Fibroblast of lung (primary cell): ENCODE measurements at places on chromosomes 5 and 9.

DNA sequence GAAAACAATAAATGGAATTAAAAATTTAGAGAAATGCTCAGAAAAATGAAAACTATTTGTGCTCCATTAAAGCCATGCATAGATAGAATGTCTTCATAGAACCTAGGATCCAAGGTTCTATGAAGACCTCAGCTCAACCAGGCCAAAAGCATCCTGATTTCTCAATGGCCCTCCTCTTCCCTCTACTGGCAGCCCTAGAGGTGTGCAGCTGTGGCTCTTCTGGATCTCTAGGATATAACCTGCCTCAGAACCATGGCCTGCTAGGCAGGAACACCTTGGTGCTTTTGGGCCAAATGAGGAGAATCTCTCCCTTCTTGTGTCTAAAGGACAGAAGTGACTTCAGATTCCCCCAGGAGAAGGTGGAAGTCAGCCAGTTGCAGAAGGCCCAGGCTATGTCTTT lies 15.1 kb downstream of the IFNA1 start:
- H3K4me3 ChIP-seq, result no peak overlapping the region
- H3K27me3 ChIP-seq, result no peaks in the 10 kb centered on the region
- peak; percentile 14 for DNase-seq
- H3K4me1 ChIP-seq, result no peaks in the 10 kb centered on the region
- peaks cover 3% of the 10 kb centered on the region for H3K36me3 ChIP-seq
- H3K27ac ChIP-seq, result no peak overlapping the region

DNA sequence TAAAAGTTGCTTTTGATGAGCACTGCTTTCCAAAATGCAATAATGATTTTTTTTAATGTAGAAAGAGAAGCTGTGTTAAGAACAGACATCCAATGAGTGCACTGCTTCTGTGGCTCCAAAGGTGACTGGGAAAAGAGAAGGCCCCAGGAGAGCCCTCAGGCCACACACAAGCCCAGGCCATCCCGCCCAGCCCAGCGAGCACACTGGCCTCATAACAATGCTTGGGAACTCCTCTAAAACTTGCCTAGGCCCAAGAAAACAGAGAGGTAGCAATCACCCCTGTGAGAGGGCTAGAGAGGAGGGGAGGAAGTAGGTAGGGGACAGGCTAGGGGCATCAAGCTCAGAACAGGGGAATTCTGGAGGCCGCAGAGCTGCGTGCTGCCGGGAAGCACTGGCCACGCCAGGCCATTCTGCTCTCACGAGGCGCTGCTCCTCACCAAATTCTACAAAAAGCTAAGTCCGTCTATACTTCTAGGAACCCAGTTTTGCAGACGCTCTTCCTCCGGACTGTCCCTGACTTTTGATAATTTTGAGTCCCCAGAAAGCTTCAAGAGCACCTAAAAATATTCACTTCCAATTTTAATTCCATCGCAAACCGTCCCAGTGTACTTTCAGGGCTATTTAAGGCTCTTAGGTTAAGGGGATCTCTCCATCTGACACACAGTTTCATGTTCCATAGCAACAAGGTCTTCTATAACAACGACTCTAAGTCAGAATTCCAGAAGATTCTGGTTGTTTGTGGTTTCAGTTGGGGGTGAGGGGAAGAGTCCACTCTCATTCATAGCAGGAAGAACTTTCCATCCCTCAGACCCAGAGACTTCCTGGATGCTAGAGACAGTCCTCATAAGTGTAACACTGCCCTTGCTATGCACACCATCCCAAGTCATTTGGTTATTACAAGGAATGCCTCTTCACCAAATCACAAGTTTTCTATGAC lies 51.0 kb downstream of the HABP4 start:
- H3K4me1 ChIP-seq, result peaks cover under 1% of the 10 kb centered on the region
- peak; percentile 51 for DNase-seq
- no peak overlapping the region for H3K4me3 ChIP-seq
- peaks cover 3% of the 10 kb centered on the region for H3K36me3 ChIP-seq
- H3K27me3 ChIP-seq, result no peaks in the 10 kb centered on the region
- H3K27ac ChIP-seq, result no peak overlapping the region

- no peak overlapping the region for H3K27ac ChIP-seq
Measured at GRCh38 chr9:88922091-88922490, 69.2 kb upstream of the S1PR3 start.

DNA sequence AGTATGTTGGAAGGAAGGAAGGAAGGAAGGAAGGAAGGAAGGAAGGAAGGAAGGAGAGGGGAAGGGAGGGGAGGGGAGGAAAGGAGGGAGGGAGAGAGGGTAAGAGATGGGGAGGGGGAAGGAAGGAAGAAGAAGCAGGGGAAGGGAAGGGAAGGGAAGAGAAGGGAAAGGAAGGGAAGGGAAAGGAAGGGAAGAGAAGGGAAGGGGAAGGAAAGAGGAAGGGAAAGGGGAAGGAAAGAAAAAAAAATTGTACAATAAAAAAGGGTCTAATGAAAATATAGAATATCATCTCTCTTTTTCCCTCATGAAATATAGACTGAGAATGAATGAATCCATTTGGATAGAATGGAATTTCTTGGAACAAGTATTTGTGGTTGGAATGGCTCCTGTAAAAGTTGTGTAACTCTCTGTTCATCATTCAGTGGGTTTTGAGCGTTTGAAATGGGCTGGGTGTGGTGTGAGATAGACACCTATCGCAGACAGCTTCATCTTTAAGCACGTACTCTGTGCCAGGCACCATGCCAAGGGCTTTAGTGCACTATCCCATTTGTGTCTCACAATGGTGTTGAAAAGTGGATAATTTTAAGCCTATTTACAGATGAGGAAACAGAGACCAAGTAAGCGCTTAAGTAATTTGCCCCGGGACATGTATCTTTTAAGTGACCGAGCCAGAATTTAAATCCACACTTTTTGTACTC lies 11.6 kb upstream of the PAPPA start:
- no peak overlapping the region for H3K4me3 ChIP-seq
- no peaks in the 10 kb centered on the region for H3K27me3 ChIP-seq
- DNase-seq, result peak; percentile 67

DNA sequence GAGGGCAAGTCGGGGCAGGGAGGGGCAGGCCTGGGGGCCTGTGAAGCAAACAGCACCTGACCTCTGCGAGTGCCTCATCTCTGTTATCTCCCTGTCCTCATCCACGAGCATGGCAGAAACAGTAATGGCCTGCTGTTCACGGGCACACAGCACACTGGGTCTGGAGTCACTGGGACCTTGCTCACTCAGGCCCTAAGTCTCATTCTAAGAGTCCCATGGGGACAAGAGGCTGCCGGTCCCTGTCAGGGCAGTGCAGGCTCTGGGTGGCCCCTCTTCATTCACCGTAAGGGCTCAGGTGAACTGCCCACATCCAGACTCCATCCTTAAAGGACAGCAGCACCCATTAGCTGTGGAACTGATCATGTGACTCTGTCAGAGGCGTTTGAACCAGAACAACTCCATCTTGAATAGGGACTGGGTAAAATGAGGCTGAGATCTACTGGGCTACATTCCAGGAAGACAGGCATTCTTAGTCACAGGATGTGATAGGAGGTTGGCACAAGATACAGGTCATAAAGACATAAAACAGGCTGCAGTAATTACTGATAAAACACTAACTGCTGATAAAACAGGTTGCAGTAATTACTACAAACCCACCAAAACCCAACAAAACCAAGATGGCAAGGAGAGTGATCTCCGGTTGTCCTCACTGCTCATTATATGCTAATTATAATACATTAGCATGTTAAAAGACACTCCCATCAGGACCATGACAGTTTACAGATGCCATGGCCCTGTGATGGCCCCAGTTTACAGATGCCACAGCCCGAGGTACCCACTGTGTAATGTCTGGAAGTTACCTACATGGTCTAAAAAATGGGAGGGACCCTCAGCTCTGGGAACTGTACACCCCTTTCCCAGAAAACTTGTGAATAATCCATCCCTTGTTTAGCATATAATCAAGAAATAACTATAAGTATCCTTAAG lies 28.7 kb downstream of the BICD2 start:
- peaks cover 2% of the 10 kb centered on the region for H3K4me1 ChIP-seq
- H3K36me3 ChIP-seq, result no peaks in the 10 kb centered on the region
- no peak overlapping the region for H3K4me3 ChIP-seq

GRCh38 chr9:69513141-69513820 lies 158.9 kb downstream of the APBA1 start:
- no peaks in the 10 kb centered on the region for H3K4me1 ChIP-seq
- no peaks in the 10 kb centered on the region for H3K27me3 ChIP-seq
- DNase-seq, result no peak
- H3K36me3 ChIP-seq, result no peaks in the 10 kb centered on the region
- H3K4me3 ChIP-seq, result no peak overlapping the region

DNA sequence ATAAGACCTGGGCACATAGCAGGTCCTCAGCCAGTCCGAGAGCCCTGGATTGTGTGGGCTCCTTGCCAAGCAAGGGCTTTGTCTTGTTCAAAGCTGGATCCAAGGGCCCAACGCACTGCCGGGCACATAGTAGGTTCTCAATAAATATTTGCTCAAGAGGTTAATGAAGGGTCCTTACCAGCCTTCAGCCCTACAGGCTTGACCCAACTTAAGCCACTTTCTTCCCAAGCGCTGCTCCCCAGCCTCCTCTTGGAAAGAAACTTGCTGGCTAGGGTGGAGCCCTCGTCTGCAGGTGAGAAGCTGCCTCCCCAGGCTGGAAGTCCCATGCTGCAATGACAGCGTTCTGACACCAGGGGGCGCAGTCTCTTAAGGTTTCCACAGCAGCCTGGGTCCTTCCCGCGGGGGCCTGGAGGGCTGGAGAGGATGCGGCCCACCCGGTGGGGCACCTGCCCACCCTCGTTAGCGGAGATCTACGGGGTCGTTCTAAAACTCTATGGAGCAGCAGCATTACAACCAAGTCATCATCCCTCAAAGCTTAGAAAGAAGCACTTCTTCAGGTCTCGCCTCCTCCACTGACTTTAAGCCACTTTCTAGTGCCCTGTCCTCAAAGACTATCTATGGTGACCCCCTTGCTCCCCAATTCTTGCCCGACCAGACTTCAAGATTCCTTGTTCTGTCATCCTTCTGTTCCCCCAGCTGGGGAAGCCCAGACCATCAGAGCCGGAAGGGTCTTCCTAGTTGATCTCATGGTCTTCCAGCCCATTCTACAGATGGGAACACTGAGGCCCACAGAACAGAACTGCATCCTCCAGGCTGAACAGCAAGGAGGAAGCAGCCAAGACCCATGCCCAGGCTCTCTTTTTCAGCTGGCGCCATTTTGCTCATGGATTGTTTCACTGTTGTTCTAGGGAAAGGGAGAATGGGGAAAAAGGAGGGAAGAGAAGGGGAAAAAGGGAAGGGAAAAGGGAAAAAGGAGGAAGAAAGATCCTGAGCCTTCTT lies 115.4 kb downstream of the LHX2 start:
- H3K4me1 ChIP-seq, result no peaks in the 10 kb centered on the region
- H3K4me3 ChIP-seq, result no peak overlapping the region
- peak; percentile 43 for DNase-seq

GRCh38 chr9:137411645-137412380 lies 11.1 kb downstream of the EXD3 start:
- H3K4me3 ChIP-seq, result no peak overlapping the region
- H3K27ac ChIP-seq, result peak overlapping the region; percentile 54
- peaks cover 19% of the 10 kb centered on the region for H3K4me1 ChIP-seq
- peak; percentile 94 for DNase-seq
- no peaks in the 10 kb centered on the region for H3K36me3 ChIP-seq

GRCh38 chr5:139915266-139915665 lies 119.7 kb downstream of the PSD2 start:
- H3K36me3 ChIP-seq, result no peaks in the 10 kb centered on the region
- H3K27ac ChIP-seq, result no peak overlapping the region
- no peak overlapping the region for H3K4me3 ChIP-seq
- no peak for DNase-seq
- H3K4me1 ChIP-seq, result no peaks in the 10 kb centered on the region

DNA sequence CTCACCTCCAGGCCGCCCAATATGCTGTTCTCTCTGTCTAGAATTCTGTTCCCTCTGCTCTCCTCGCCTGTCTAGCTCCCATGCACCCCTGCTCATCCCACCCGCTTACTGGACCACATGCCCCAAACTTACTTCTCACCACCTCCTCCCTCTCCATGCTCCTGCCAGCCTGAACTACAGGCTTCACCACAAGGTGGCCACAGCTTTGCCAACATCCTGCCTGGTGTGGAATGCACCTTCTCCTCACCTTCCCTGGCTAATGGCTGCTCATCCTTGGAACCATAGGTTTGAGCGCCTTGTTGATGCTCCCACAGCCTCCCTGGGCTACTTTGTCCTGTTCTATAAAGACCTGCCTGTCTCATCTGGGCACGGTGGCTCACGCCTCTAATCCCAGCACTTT lies 9.6 kb downstream of the LAMC3 start:
- peaks cover 13% of the 10 kb centered on the region for H3K27me3 ChIP-seq
- no peak for DNase-seq
- H3K27ac ChIP-seq, result no peak overlapping the region
- peaks cover 2% of the 10 kb centered on the region for H3K4me1 ChIP-seq
- no peaks in the 10 kb centered on the region for H3K36me3 ChIP-seq
- H3K4me3 ChIP-seq, result no peak overlapping the region

DNA sequence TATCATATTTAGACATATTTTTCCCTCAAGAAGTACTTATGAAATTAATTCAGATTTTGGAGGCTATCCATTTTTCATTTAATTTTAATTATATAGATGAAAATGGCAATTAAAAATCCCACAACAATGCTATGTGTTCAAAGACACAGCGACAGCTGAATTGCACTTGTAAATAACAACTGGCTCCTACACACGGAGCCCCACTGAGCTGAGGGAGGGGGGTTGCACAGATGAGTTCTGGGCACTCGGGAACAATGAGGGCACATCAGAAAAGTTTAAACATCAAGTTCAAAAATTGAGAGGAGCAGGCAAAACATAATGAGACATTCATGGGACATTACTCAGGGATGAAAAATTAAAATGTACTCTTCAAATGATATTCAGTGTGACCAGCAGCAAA lies 104.9 kb downstream of the MARCHF3 start:
- H3K4me1 ChIP-seq, result no peaks in the 10 kb centered on the region
- H3K4me3 ChIP-seq, result no peak overlapping the region
- no peaks in the 10 kb centered on the region for H3K27me3 ChIP-seq
- H3K27ac ChIP-seq, result no peak overlapping the region

- no peaks in the 10 kb centered on the region for H3K4me1 ChIP-seq
- DNase-seq, result no peak
- no peak overlapping the region for H3K27ac ChIP-seq
- no peaks in the 10 kb centered on the region for H3K27me3 ChIP-seq
- H3K4me3 ChIP-seq, result no peak overlapping the region
Measured at GRCh38 chr9:86458191-86458855, 104.1 kb upstream of the TUT7 start.

GRCh38 chr5:2960294-2960693 lies 208.8 kb upstream of the IRX2 start:
- no peaks in the 10 kb centered on the region for H3K36me3 ChIP-seq
- no peaks in the 10 kb centered on the region for H3K4me1 ChIP-seq
- DNase-seq, result no peak

GRCh38 chr9:126450668-126451205 lies 124.1 kb downstream of the MVB12B start:
- DNase-seq, result no peak
- no peaks in the 10 kb centered on the region for H3K36me3 ChIP-seq
- no peak overlapping the region for H3K4me3 ChIP-seq
- no peaks in the 10 kb centered on the region for H3K27me3 ChIP-seq
- no peaks in the 10 kb centered on the region for H3K4me1 ChIP-seq
- H3K27ac ChIP-seq, result no peak overlapping the region
